Upper lobe of right lung (tissue), 1 donor: ENCODE measurements at places on chromosomes 3 and 15. TPM values are rescaled to one million over a fixed set of nuclear protein-coding genes. Genes with fewer than 3 reads are reported as not detected.
A peak's percentile ranks its signal among the peaks of the same experiment; 100 is the strongest.

DNA sequence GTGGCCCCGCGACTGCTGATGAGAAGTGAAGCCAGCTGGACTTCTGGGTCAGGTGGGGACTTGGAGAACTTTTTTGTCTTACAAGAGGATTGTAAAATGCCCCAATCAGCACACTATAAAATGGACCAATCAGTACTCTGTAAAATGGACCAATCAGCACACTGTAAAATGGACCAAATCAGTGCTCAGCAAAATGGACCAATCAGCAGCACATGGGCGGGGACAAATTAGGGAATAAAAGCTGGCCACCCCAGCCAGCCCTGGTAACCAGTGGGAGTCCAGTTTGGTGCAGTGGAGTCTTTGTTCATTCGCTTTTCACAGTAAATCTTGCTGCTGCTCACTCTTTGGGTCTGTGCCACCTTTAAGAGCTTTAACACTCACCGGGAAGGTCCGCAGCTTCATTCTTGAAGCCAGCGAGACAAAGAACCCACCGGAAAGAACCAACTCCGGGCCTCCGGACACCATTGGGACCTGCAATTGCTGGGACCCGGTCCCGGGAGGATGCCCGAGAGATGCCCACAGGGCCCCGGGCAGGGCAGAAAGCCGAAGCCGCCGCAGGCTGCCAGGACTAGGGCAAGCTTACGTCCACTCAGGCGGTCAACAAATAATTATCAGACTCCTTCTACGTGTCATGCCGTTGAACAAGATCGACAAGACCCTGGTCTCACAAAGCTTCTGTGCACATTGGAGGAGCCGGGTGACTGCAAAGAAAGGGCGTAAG, 8.3 kb upstream of the NR2E3 start:
- H3K27ac ChIP-seq: no peak overlapping the region
- DNase-seq: peak; percentile 1
- H3K4me3 ChIP-seq: no peak overlapping the region

GRCh38 chr15:98668566-98669308, 20.4 kb downstream of the IGF1R start:
- H3K36me3 ChIP-seq: no peaks in the 10 kb centered on the region
- DNase-seq: no peak
- H3K27me3 ChIP-seq: no peaks in the 10 kb centered on the region
- H3K27ac ChIP-seq: no peak overlapping the region

- no peaks in the 10 kb centered on the region for H3K36me3 ChIP-seq
- no peak overlapping the region for H3K4me3 ChIP-seq
- no peak overlapping the region for H3K27ac ChIP-seq
- no peak for DNase-seq
- H3K27me3 ChIP-seq: no peaks in the 10 kb centered on the region
- H3K4me1 ChIP-seq: peaks cover 20% of the 10 kb centered on the region
Observed at GRCh38 chr3:171267104-171267503, 193.1 kb downstream of the TNIK start.

- no peak for DNase-seq
- H3K27me3 ChIP-seq: no peaks in the 10 kb centered on the region
- H3K36me3 ChIP-seq: no peaks in the 10 kb centered on the region
Observed at GRCh38 chr3:192890347-192891335, 27.0 kb downstream of the MB21D2 start.

DNA sequence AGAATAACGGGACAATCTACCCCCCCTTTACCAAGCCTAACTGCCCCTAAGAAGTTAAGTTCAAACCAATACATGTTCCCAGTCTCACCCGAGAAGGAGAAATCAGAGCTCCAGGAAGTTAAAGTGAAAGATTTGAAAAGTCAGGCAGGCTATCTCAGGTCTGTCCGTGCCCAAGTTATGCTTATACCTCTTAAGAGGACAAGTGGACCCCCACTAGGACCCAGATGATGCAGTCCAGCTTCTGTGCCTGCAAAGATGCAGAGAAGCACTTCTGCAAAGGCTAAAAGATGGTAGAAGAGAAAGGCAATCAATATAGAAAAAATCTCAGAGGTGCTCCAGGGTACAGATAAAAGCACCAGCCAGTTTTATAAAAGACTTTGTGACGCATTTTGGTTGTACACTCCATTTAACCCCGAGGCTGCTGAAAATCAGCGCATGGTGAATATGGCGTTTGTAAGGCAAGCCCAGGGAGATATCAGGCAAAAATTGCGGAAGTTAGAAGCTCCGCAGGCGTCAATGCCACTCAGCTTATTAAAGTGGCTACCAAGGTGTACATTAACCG, 9.8 kb upstream of the SLC9C1 start:
- H3K4me3 ChIP-seq: peak overlapping the region; percentile 33
- no peaks in the 10 kb centered on the region for H3K27me3 ChIP-seq
- H3K4me1 ChIP-seq: peaks cover 9% of the 10 kb centered on the region
- no peak overlapping the region for H3K27ac ChIP-seq
- no peaks in the 10 kb centered on the region for H3K36me3 ChIP-seq

MEGF11 gene
- total RNA-seq: 3.0 TPM

CD96 gene
- total RNA-seq: 9.5 TPM

GRCh38 chr3:12139111-12139511, 19.6 kb downstream of the TIMP4 start:
- DNase-seq: no peak
- no peak overlapping the region for H3K4me3 ChIP-seq
- peaks cover 12% of the 10 kb centered on the region for H3K4me1 ChIP-seq
- H3K27ac ChIP-seq: no peak overlapping the region
- no peaks in the 10 kb centered on the region for H3K27me3 ChIP-seq
- no peaks in the 10 kb centered on the region for H3K36me3 ChIP-seq

GRCh38 chr15:77768107-77768506, 135.4 kb upstream of the LINGO1 start:
- H3K4me3 ChIP-seq: no peak overlapping the region
- H3K27me3 ChIP-seq: peaks cover 23% of the 10 kb centered on the region
- H3K27ac ChIP-seq: no peak overlapping the region
- DNase-seq: no peak
- no peaks in the 10 kb centered on the region for H3K4me1 ChIP-seq

FANCD2OS gene
- not detected for total RNA-seq

CTXN2 gene
- total RNA-seq: not detected

DNA sequence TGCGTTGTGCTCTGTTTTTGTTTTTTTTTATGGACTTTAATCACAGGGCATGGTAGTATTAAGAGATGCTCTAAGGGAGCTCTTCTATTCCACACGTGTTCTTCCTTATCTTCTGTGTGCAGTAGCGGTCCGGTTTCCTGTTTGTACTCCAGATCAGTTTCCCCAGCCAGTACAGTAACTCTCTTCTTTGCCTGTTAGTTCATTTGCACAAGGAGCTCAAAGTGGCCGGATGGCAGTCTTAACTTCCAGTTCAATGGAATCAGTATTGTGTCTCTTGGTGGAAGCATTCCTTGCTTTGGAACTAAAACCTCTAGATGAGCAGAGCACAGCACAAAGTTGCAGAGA, 122.0 kb downstream of the KLF13 start:
- no peak for DNase-seq
- no peaks in the 10 kb centered on the region for H3K36me3 ChIP-seq
- H3K4me1 ChIP-seq: no peaks in the 10 kb centered on the region
- no peak overlapping the region for H3K4me3 ChIP-seq
- no peak overlapping the region for H3K27ac ChIP-seq

DNA sequence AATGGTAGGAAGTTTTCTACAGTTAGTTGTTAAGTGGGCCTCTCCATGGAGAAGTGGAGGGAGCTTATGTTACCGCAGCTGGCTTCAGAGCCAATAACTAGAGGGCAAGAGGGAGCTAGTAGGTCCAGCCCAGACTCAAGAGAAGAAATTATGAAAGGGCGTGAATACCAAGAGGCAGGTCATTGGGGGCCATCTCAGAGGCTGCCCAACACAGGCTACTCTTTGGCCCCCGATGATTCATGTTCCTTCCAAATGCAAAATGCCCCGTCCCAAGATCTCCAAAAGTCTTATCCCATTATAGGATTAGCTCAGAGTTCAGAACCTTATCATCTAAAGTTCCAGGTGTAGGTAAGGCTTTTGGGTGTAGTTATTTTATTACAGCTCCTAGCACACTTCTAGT, 94.5 kb downstream of the FNDC3B start:
- H3K4me1 ChIP-seq: peaks cover 66% of the 10 kb centered on the region
- no peak overlapping the region for H3K4me3 ChIP-seq
- DNase-seq: no peak
- H3K27me3 ChIP-seq: no peaks in the 10 kb centered on the region
- peaks cover 4% of the 10 kb centered on the region for H3K36me3 ChIP-seq

GHRL gene
- total RNA-seq: 2.2 TPM

- peak overlapping the region; percentile 60 for H3K4me3 ChIP-seq
- H3K4me1 ChIP-seq: peaks cover 17% of the 10 kb centered on the region
- peak overlapping the region; percentile 78 for H3K27ac ChIP-seq
- H3K27me3 ChIP-seq: peaks cover 19% of the 10 kb centered on the region
- DNase-seq: no peak
Observed at GRCh38 chr15:70853318-70853972, 512 bp downstream of the LARP6 start.

ALDH1L1 gene
- total RNA-seq: 3.3 TPM

GRCh38 chr3:135224815-135225362, 429.8 kb downstream of the EPHB1 start:
- H3K36me3 ChIP-seq: no peaks in the 10 kb centered on the region
- H3K27me3 ChIP-seq: no peaks in the 10 kb centered on the region
- no peak for DNase-seq
- H3K27ac ChIP-seq: no peak overlapping the region
- peaks cover 12% of the 10 kb centered on the region for H3K4me1 ChIP-seq

CPNE9 gene
- total RNA-seq: 0.90 TPM

MESP1 gene
- total RNA-seq: 4.9 TPM

- H3K36me3 ChIP-seq: peaks cover 22% of the 10 kb centered on the region
- peak overlapping the region; percentile 99 for H3K4me3 ChIP-seq
- H3K4me1 ChIP-seq: peaks cover 24% of the 10 kb centered on the region
- no peak for DNase-seq
Observed at GRCh38 chr3:197295871-197296270, 2.5 kb downstream of the DLG1 start.

GRCh38 chr3:190811775-190812480, 50.6 kb downstream of the GMNC start:
- no peak overlapping the region for H3K27ac ChIP-seq
- H3K36me3 ChIP-seq: no peaks in the 10 kb centered on the region
- DNase-seq: no peak
- H3K27me3 ChIP-seq: no peaks in the 10 kb centered on the region
- peak overlapping the region; percentile 0 for H3K4me3 ChIP-seq

AMT gene
- 9.0 TPM for total RNA-seq

DNA sequence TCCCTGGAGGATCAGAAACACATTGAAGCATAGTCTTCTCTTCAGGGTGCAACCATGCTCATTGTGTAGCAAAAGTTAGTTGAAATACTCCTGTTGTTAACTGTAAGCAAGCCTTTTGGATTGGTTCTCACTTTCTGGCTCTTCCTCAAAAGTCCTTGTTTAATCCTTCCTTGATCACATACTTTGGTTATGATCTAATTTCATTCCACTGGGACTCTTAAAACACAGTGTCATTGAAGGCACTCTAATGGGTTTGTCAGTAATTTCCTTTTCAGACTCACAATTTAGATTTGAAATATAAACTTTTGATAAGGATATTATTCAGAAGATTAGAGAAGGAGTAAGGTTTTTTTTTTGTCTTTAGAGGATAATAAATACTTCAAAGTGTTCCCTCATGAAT, 451.7 kb upstream of the SGO1 start:
- no peaks in the 10 kb centered on the region for H3K4me1 ChIP-seq

- H3K36me3 ChIP-seq: peaks cover 14% of the 10 kb centered on the region
- no peak overlapping the region for H3K4me3 ChIP-seq
- no peak for DNase-seq
- no peaks in the 10 kb centered on the region for H3K4me1 ChIP-seq
- H3K27me3 ChIP-seq: no peaks in the 10 kb centered on the region
Observed at GRCh38 chr15:52232327-52232726, 41.1 kb upstream of the GNB5 start.

GOLGA8O gene
- 2.1 TPM for total RNA-seq

NPAP1 gene
- total RNA-seq: 0.17 TPM

POMGNT2 gene
- 10.8 TPM for total RNA-seq

IL16 gene
- 39.3 TPM for total RNA-seq

DNA sequence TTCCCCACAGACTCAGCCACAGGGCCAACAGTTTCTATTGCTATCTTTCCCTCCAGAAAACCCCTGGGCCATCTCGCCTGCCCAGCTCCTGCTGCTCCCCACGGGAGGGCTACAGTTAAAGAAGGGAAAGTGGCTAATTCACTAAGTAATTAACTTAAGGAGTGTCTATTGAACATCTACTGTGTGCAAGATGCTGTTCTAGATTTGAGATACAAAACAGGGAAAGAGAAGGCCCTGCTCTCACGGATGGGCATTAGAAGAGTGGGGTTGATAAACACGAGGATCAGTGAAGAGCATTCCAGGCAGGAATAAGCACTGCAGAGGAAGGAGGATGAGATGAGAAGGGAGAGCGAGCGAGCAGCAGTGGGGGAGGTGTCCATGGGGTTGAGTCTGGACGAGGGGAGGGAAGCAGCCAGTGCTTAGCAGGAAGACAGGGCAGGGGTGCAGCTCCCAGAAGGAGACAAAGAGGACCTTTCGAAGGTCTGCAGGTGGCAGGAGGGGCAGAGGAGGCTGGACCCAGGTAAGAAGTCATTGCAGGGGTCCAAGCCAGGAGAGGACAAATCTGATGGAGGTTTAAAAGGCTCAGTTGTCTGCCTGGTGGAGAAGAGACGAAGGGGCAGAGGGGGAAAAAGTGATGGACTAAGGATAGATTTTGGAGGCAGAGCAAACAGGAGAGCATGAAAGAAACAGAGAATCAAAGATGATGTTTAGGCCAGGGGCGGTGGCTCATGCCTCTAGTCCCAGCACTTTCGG, 64.7 kb downstream of the KLF15 start:
- peaks cover 3% of the 10 kb centered on the region for H3K27me3 ChIP-seq
- DNase-seq: no peak
- H3K4me1 ChIP-seq: peaks cover 23% of the 10 kb centered on the region

DNA sequence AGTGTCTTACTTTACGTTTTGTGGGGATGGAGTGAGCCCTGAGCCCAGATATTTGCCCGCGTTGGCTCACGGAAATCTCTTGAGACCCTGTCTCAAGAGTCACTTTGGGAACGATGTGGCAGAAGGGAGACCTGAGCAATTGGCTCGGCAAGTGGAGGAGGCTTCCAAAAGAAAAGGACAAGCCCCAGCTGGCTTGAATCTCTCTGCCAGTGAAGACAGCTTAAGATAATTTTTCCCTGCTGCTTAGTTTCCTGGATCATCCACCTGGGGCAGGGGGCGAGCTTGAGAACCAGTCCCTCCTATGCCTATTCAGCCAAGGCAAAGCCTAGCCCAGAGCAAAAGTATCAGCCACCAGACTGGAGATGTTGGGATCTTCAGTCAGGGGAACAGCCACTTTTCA, 708 bp downstream of the SEC22A start:
- H3K4me3 ChIP-seq: peak overlapping the region; percentile 99
- H3K36me3 ChIP-seq: no peaks in the 10 kb centered on the region
- no peak for DNase-seq
- H3K4me1 ChIP-seq: peaks cover 14% of the 10 kb centered on the region
- no peaks in the 10 kb centered on the region for H3K27me3 ChIP-seq
- H3K27ac ChIP-seq: peak overlapping the region; percentile 93

- H3K4me3 ChIP-seq: no peak overlapping the region
- H3K27me3 ChIP-seq: no peaks in the 10 kb centered on the region
- DNase-seq: no peak
- H3K27ac ChIP-seq: no peak overlapping the region
- no peaks in the 10 kb centered on the region for H3K4me1 ChIP-seq
- no peaks in the 10 kb centered on the region for H3K36me3 ChIP-seq
Observed at GRCh38 chr15:61459785-61460707, 230.9 kb upstream of the RORA start.
